ENCODE measurements at places on chromosomes 2 and 18. TPM values are rescaled to one million over a fixed set of nuclear protein-coding genes. Genes with fewer than 3 reads are reported as not detected.

DNA sequence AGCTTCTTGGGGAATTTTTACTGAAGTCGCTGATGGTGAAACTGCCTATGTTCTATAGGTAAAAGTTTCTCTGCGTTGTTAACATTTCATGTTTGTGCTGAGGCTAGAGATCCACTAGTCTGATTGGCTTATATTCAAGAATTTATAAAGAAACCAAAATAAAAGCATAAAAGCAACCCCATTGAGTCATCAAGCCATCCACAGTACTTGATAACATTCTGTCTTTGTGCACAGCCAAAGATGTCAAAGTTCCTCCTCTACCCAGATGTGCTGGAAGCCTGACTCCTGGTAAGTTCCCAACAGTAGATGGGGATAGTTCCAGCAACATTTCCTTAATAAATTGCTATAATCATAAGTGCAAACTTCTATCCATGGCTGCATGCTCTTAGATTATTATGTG is 107.8 kb downstream of the TANC1 start:
- H3K4me1 ChIP-seq = no peaks in the 10 kb centered on the region
- no peak overlapping the region for H3K4me3 ChIP-seq
- no peaks in the 10 kb centered on the region for H3K36me3 ChIP-seq
- no peaks in the 10 kb centered on the region for H3K27me3 ChIP-seq
- no peak for DNase-seq

- DNase-seq = no peak
- peaks cover 14% of the 10 kb centered on the region for H3K27me3 ChIP-seq
- no peaks in the 10 kb centered on the region for H3K36me3 ChIP-seq
- H3K4me1 ChIP-seq = no peaks in the 10 kb centered on the region
- H3K4me3 ChIP-seq = no peak overlapping the region
These were observed 108.7 kb downstream of the TRIM43 start for GRCh38 chr2:95700519-95700918.

DNA sequence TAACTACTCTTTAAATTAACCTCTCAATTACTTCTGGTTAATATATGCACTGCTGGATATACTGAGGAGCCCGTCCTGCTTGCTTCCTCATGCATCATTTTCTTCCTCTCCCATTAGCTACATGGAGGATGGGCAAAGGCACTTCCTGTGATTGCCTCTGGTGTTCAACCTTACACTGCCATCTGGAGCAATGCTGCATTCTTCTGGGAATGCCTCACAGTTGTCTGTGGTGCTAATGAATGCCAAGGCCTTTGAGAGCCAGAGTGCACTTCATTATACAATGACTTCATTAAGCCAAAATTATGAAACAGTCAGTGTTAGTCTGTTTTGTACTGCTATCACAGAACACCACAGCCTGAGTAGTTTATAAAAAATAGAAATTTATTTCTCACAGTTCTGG is 134.8 kb upstream of the DOCK10 start:
- H3K27me3 ChIP-seq = no peaks in the 10 kb centered on the region
- H3K4me3 ChIP-seq = no peak overlapping the region
- DNase-seq = no peak
- no peaks in the 10 kb centered on the region for H3K4me1 ChIP-seq
- H3K36me3 ChIP-seq = no peaks in the 10 kb centered on the region
- no peak overlapping the region for H3K27ac ChIP-seq

DNA sequence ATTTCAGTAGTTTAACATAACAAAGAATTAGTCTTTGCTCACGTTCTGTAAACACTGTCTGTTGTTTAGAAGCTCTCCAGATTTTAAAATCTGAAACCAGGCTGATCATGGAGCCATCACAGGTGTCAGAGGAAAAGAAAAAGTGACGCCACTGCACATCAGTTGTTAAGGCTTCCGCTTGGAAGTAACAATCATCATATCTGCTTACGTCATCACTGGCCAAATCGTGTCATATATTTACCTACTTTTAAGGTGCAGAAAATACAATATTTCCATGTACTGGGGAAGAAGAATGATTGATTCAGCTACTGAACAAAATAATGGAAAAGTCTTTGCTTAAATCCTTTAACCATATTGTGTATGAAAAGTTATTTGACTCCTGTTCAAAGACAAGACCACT is 382.6 kb upstream of the MC4R start:
- H3K36me3 ChIP-seq = no peaks in the 10 kb centered on the region
- no peak for DNase-seq
- no peak overlapping the region for H3K4me3 ChIP-seq
- H3K27ac ChIP-seq = no peak overlapping the region
- no peaks in the 10 kb centered on the region for H3K4me1 ChIP-seq
- H3K27me3 ChIP-seq = no peaks in the 10 kb centered on the region

GRCh38 chr2:140863713-140864112 is 1267.1 kb downstream of the LRP1B start:
- no peaks in the 10 kb centered on the region for H3K36me3 ChIP-seq
- no peaks in the 10 kb centered on the region for H3K27me3 ChIP-seq
- H3K4me1 ChIP-seq = no peaks in the 10 kb centered on the region
- H3K4me3 ChIP-seq = no peak overlapping the region
- DNase-seq = peak; percentile 51

DNA sequence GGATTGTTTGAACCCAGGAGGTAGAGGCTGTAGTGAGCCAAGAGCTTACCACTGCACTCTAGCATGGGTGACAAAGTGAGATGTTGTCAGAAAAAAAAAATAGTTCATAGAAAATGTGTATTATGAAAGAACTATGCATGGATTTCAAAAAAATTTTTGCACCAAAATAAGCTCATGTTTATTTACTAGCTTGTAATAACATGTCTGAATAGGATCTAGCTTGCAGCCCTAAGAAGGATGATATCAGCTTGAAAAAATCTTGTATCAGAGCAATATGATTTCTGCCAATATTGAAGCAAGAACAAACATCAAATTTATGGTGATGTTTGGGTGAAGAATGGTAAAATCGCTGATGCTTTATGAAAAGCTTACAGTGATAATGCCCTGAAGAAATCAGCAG is 97.0 kb upstream of the RFX8 start:
- no peak overlapping the region for H3K27ac ChIP-seq
- no peaks in the 10 kb centered on the region for H3K27me3 ChIP-seq
- DNase-seq = no peak
- H3K36me3 ChIP-seq = no peaks in the 10 kb centered on the region

DNA sequence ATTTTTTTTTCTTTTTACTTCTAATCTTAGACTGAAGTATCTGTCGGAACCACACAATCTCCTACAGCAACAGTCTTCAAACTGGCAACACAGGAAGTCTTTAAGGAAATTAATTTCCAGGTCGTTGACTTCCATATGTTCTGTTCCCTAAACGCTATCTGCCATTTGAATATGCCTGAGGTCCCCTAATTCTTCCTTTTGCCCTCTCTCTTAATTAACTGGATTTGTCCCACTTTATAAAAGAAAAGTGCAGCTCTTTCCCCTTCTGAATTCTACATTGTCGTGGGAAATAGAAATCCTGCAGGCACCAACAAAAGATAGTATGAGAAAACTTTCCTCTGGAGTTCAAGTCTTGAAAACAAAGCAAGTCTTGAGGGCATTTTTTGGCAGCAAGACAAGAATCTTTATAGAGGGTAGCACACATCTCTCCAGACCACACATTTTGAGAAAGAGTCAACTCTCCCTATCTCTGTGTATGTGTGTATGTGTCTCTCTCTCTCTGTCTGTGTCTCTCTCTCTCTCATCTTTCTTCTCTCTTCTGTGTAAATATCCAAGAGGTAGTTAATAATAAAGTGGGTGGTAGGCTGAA is 879.8 kb downstream of the SOCS6 start:
- H3K4me3 ChIP-seq = no peak overlapping the region
- no peaks in the 10 kb centered on the region for H3K27me3 ChIP-seq
- no peaks in the 10 kb centered on the region for H3K4me1 ChIP-seq
- no peaks in the 10 kb centered on the region for H3K36me3 ChIP-seq

GRCh38 chr18:27608174-27608573 is 423.1 kb upstream of the CHST9 start:
- no peak for DNase-seq
- H3K27me3 ChIP-seq = no peaks in the 10 kb centered on the region
- no peaks in the 10 kb centered on the region for H3K4me1 ChIP-seq
- H3K36me3 ChIP-seq = no peaks in the 10 kb centered on the region
- no peak overlapping the region for H3K4me3 ChIP-seq

DNA sequence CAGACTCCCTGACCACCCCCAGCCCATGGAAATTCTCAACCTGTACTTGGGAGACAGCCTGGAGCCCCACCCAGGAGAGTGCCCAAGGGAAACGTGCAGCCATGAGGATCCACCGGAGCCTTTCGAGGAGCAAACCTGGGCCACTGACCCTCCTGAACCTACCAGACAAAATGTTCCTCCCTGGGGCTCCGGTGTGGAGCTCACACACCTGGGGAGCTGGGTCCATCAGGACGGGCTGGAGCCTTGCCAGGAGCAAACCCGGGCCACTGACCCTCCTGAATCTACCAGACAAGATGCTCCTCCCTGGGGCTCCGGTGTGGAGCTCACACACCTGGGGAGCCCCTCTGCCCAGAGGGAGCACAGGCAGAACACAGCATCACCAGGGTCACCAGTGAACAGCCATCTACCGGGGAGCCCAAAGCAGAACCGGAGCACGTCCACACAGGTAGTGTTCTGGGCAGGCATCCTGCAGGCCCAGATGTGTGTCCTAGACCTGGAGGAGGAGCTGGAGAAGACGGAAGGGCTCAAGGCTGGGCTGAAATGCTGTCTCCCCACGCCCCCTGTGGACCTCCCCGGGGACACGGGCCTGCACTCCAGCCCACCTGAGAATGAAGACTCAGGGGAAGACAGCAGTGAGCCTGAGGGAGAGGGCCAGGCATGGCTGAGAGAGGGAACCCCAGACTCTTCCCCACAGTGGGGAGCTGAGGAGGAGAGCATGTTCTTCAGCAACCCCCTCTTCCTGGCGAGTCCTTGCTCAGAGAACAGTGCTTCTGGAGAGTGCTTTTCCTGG is 8.9 kb downstream of the PSD4 start:
- H3K27ac ChIP-seq = no peak overlapping the region
- H3K4me3 ChIP-seq = no peak overlapping the region
- H3K27me3 ChIP-seq = no peaks in the 10 kb centered on the region
- H3K4me1 ChIP-seq = peaks cover 43% of the 10 kb centered on the region
- no peak for DNase-seq
- no peaks in the 10 kb centered on the region for H3K36me3 ChIP-seq

GRCh38 chr2:219722276-219722879 is 94.9 kb downstream of the SLC4A3 start:
- no peak overlapping the region for H3K27ac ChIP-seq
- peaks cover 8% of the 10 kb centered on the region for H3K4me1 ChIP-seq
- H3K4me3 ChIP-seq = no peak overlapping the region
- DNase-seq = peak; percentile 60
- H3K27me3 ChIP-seq = peaks cover 9% of the 10 kb centered on the region

DNA sequence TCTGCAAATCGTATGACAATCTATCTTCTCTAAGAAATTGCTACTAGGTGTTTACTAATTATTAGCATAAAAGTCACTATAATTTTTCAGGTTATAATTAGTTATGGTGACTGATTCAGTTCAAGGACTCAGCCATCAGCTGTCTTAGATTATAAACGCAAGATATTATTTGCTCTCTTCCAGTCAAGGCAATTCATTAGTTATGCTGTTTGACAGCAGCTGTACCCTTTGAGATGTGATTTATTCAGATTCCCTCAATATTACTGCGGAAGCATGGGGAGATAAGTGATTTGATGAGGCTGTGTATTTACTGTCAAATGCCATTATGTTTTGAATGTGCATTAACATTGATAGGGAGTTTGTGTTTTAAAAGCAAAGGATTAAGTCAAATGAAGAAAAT is 558.9 kb upstream of the FSIP2 start:
- H3K4me3 ChIP-seq = no peak overlapping the region
- H3K36me3 ChIP-seq = no peaks in the 10 kb centered on the region
- H3K27ac ChIP-seq = no peak overlapping the region
- no peak for DNase-seq
- no peaks in the 10 kb centered on the region for H3K4me1 ChIP-seq
- no peaks in the 10 kb centered on the region for H3K27me3 ChIP-seq

- no peak for DNase-seq
- no peaks in the 10 kb centered on the region for H3K27me3 ChIP-seq
- H3K4me1 ChIP-seq = no peaks in the 10 kb centered on the region
These were observed 192.0 kb downstream of the CDH7 start for GRCh38 chr18:65942854-65943253.

- no peak for DNase-seq
- peaks cover 8% of the 10 kb centered on the region for H3K27me3 ChIP-seq
- no peak overlapping the region for H3K27ac ChIP-seq
- no peak overlapping the region for H3K4me3 ChIP-seq
- no peaks in the 10 kb centered on the region for H3K36me3 ChIP-seq
These were observed 39.0 kb upstream of the TMEM131 start for GRCh38 chr2:98034745-98035144.

DNA sequence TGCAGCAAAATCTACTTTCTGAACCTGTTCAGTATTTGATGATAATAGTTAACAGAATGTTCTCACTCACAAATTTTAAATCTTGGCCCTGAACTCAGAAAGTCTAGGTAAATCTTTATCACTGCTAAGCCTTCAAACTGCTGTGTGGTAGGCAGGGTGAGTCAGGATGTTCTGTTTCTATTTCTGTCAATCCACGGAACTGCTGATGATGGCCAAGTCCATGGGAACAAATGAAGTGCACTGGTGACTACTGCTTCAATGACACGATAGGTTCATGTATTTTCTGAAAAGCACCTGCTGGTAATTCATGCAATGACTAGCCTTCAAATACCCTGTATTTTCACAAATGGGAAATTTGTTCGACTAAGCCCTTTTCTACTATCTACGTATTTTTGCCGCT is 14.2 kb downstream of the NIFK start:
- H3K36me3 ChIP-seq = 0 out of 2 replicates have a peak, but pooled peaks cover 2% of the 10 kb centered on the region
- no peak overlapping the region for H3K4me3 ChIP-seq
- no peak for DNase-seq
- H3K27ac ChIP-seq = no peak overlapping the region
- H3K27me3 ChIP-seq = no peaks in the 10 kb centered on the region

DNA sequence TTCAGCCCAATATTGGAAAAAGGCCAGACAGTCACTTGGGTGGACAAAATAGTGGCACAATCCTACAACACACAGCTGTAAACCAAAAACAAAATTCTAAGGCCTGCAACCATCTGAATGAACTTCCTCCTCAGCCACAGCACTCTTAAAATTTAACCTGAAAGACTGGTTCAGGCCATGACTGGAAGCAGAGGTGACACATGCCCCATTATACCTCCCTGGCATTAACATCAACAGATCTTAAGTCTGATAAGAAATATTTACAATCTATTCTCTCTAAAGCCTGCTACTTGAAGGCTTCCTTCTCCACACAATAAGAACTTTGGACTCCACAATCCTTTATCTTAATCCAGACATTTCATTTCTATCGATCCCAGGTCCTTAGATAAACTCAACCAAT is 192.4 kb upstream of the LRP1B start:
- no peaks in the 10 kb centered on the region for H3K27me3 ChIP-seq
- no peak overlapping the region for H3K4me3 ChIP-seq
- no peak overlapping the region for H3K27ac ChIP-seq
- DNase-seq = no peak
- H3K4me1 ChIP-seq = no peaks in the 10 kb centered on the region

- peaks cover 8% of the 10 kb centered on the region for H3K4me1 ChIP-seq
- H3K27me3 ChIP-seq = no peaks in the 10 kb centered on the region
- DNase-seq = no peak
These were observed 494.7 kb downstream of the STK39 start for GRCh38 chr2:167752734-167753133.

- no peaks in the 10 kb centered on the region for H3K36me3 ChIP-seq
- H3K27ac ChIP-seq = no peak overlapping the region
- DNase-seq = no peak
- H3K27me3 ChIP-seq = no peaks in the 10 kb centered on the region
- H3K4me1 ChIP-seq = no peaks in the 10 kb centered on the region
These were observed 615.8 kb downstream of the ARHGAP15 start for GRCh38 chr2:143745060-143745459.

- H3K4me1 ChIP-seq = no peaks in the 10 kb centered on the region
- no peak for DNase-seq
- no peaks in the 10 kb centered on the region for H3K36me3 ChIP-seq
These were observed 1003.7 kb upstream of the GYPC start for GRCh38 chr2:125652280-125652679.

Gene LIMS3
- total RNA-seq = 0.69 TPM

Gene AGAP1
- total RNA-seq = 21.2 TPM

Gene SPOPL
- total RNA-seq = 51.6 TPM

Gene NXPH2
- total RNA-seq = not detected
